ENCODE measurements at places on chromosomes 2 and 18.

GRCh38 chr2:32210767-32211408 is 45.2 kb downstream of the SLC30A6 start:
- no peak for DNase-seq

DNA sequence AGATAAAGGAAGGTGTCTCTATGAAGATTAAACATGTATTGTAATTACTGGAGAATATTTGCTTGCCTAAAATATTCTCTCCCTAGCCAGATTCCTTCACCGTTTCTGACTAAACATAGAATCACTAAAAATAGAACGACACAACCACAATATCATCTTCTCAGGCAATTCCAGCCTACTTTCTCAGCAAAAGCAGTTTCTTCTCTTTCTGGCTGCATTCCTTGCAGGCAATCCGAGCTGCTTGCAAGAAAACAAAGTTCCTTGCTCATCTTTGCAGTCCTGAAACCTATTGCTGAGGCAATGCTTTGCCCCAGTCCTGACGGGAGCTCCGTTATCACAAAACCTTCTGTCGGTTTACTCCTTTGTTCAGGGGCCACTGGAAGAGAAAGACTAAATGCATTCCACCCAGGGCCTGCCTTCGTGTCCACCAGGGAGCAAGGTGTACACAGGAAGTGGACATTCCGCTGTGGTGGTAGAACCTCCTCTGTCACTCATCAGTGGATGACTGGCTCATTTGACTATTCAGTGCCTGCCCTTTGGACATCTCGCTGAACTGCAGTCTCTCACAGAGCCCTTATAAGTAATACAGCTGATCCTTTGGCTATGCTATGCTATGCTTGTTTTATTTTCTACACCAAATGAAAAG is 239.2 kb upstream of the DOK6 start:
- DNase-seq, result no peak

- DNase-seq, result no peak
Measured at GRCh38 chr2:70188460-70188859, 2.4 kb downstream of the C2orf42 start.

DNA sequence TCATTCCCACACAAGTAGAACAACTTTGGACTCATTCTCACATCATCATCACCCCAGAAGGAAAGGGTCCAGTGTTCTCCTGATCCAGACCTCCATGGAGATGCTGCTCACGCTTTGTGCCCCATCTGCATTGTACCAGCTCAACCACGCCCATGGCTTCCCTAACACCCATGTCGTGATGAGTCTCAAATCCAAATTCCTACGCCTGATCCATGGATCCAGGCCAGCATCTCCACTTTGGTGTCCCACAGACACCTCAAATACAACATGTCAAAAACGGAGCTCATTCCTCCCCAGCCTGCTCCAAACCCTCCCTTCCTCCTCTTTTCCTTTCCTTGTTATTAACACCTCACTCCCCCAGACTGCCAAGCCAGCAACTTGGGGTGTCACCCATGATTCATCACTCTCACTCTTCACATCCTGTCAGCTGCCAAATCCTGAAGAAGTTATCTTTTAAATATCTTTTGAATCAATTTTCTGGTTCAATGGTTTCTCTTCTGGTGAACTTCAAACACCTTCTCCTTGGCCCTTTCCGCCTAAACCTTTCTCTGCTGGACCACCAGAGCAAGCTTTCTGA is 30.2 kb upstream of the FAM124B start:
- DNase-seq, result no peak

DNA sequence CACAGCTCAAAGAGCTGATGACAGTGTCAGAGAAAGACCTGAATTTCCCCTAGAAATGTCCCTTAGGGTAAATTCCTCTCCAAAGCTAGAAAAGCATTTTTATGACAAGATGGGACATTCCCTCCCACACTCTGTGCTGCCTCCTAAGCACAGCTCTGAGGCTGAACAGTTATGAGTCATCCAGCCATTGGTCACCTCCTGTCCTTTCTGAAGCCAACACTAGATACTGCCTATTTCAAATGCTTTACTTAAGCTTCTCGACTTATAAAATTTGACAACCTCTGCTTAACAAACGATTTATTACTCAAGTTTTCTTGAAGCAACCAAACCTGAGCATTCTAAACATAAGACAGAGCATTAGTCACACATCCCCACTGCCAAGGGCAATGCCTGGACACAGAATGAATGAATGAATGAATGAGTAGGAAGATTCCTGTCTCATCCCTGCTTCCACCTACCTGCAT is 35.4 kb downstream of the B4GALT6 start:
- DNase-seq, result no peak
